Stimulated activated CD4-positive, alpha-beta T cell treated with anti-CD3 and anti-CD28 coated beads, Interleukin-15, amount 100 ng/mL, for 24 hours (primary cell): ENCODE measurements at places on chromosomes 11 and 22.
A peak's percentile ranks its signal among the peaks of the same experiment; 100 is the strongest.

- peak; percentile 62 for DNase-seq
Observed at GRCh38 chr11:63767565-63768236, 874 bp downstream of the ZFTA start.

DNA sequence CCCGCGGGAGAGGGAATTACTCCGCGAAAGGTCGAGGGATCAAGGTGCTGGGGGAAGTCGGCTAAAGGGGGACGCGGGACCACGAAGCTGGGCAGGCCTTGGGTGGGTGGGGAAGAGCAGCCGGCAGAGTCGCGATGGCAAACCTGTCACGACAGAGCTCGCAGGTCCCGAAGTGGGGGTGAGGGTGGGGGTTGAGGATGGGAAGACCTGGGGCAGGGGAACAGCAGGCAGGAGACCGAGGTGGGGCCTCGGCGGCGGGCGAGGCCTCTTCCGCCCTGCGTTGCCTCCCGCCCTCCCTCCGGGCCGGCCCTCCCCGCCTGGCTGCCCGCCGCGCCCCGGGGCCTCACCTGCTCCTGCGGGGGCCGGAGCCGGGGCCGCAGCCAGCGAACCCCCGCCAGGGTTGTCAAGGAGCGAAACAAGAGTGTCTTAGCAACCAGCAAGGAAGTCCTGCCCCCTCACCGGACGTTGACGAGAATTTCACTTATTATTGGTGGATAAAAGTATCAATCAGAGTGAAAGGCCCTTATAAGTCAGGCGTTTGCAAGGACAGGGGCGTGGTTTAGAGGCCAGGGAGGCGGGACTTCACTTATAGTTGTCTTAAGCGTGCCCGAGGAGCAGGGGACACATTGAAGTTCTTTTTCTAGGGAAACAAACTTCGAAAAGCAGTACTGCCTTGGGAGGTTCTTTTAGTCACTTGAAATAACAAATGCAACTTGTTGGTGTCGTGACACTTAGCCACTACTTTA is at the start of gene DNAL4:
Gene DNAL4 (minus strand): TSS at position 423 of the 746 bp plus-strand sequence. CDS start 11,412 bp downstream, outside the sequence.
- peak; percentile 94 for DNase-seq

DNA sequence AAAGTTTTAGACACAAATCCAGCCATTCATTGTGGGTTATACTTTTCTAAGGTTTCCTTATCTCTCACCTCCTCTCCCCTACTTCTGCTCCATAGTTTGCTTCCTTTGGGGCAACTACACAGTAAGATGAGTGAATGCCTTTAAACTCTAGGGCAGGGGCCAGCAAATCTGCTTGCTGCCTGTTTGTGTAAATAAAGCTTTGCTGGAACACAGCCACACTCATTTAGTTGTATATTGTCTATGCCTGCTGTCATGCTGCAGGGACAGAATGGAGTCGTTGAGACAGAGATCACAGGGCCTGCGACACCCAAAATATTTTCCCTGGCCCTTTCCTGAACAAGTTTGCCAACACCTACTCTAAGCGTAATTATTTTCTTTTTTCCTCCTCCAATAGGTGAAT is 58.7 kb downstream of the TECTA start:
- DNase-seq, result no peak

DNA sequence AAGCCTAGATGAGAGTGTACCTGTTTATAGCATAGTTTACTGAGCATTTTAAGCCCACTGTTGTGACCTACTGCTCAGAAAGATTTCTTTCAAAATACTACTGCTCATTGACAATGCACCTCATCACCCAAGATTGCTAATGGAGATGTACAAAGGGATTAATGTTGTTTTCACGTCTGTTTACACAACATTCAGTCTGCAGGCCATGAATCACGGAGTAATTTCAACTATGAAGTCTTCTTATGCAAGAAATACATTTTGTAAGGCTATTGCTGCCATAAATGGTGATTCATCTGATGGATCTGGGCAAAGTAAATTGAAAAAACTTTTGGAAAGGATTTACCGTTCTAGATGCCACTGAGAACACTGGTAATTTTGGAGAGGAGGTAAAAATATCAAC is 112.9 kb downstream of the KIF18A start:
- DNase-seq, result no peak

GRCh38 chr11:129530154-129530895 is 154.7 kb downstream of the BARX2 start:
- DNase-seq, result no peak

DNA sequence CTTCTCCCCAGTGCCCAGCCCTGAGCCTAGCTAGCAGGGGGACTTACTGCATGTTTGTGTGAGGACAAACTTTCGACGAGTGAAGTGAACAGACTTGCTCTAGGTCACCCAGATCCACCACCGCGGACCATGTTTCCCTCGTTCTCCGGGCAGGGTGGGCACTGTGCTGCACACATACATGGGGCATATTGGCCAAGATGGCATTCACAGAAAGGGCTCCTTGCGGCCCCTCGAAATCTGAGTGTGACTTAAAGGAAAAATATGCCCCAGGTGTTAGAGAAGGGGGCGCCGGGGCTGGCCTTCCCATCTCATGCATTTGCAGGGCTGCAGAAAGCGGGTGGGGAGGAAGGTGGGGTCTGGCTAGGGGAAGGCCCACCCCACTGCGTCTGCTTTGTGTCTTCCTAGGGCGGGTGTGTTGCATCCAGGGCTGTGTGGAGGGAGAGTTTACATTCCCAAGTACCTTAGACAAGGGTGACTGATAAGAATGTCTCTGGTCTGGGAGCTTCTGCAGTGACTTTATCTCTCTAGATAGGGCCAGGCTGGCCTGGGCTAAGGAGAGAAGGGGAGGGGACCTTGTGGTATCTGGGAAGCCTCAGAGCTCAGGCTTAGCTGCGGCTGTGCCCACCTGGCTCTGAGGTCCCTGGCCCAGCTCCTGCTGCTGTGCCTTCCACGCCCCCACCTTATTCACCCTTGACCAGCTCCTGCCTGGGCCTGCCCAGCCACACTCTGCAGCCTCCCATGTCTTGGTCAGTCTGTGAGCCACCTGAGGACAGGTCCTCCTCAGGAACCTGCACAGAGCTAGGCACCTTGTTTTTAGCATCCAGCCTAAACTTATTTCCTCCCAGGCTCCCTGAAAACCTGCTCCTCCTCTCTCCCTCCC is 45.8 kb downstream of the LRRC32 start:
- DNase-seq, result no peak

DNA sequence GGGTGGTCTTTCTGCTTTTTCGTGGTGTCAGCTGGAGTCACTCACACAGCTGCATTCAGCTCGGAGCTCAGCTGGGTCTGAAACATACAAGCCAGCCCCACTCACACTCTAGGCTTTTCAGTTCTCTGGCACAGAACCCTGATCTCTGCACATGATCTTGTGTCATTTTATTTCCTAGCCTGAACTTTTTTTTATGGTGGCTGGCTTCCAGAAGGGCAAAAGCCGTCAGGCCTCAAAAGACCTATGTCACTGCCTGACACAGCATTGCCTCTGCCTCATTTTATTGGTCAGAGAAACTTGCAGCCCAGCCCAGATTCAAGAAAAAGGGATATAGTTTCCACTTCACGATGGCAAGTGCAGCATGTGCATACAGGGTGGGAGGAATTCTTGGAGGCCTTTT is 117.8 kb downstream of the NTM start:
- no peak for DNase-seq

GRCh38 chr11:59898650-59899049 is 20.1 kb downstream of the OOSP3 start:
- DNase-seq, result no peak

- no peak for DNase-seq
Observed at GRCh38 chr11:64647019-64647779, 56.2 kb downstream of the SLC22A12 start.

DNA sequence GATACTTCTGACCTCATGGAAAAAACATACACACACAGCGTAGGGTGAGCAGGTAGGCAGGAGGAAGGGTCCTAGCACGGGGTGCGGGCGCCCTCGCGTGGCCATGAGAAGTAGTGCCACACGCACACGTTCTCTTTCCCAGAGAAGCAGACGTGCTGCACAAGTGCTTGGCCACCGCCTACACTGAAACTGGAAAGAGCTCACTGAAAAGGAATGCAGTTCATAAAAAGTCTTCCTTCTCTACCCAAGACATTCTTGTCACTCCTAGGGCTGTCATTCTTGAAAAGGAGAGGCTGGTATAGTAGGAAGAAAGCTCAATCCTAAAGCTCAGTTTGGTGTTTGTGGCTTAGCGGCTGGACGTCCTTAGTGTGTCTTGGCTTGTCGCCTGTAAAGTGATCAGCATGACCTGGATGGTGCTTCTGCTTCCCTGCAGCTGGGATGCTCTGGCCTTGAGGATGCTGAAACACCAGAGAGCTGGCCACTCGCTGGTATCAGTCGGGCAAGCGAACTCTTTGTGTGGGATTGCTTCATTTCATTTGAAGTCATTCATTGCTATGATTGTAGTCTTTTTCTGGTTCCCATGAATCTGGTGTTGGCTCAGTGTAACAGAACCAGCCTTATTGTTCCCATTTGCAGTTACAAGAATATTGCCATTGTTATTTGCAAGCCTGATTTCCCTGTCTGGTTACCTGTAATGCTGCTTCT is 303.8 kb downstream of the NTM start:
- DNase-seq, result peak; percentile 62

GRCh38 chr22:38510416-38510970 is 4.4 kb upstream of the DDX17 start:
- DNase-seq, result no peak

- DNase-seq, result no peak
Observed at GRCh38 chr11:102576350-102576749, 45.8 kb upstream of the MMP7 start.

DNA sequence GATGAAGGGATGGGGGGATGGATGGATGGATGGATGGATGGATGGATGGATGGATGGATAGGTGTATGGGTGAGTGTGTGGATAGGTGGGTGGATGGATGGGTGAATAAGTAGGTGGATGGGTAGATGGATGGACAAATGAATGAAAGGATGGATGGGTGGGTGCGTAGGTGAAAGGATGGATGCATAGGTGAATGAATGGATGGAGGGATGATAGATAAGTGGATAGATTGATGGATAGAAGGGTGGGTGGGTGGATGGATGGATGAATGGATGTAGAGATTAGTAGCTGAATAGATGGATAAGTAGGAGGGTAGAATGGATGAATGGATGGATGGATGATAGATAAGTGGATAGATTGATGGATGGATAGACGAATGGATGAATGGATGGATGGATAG is 152.7 kb downstream of the MN1 start:
- no peak for DNase-seq

DNA sequence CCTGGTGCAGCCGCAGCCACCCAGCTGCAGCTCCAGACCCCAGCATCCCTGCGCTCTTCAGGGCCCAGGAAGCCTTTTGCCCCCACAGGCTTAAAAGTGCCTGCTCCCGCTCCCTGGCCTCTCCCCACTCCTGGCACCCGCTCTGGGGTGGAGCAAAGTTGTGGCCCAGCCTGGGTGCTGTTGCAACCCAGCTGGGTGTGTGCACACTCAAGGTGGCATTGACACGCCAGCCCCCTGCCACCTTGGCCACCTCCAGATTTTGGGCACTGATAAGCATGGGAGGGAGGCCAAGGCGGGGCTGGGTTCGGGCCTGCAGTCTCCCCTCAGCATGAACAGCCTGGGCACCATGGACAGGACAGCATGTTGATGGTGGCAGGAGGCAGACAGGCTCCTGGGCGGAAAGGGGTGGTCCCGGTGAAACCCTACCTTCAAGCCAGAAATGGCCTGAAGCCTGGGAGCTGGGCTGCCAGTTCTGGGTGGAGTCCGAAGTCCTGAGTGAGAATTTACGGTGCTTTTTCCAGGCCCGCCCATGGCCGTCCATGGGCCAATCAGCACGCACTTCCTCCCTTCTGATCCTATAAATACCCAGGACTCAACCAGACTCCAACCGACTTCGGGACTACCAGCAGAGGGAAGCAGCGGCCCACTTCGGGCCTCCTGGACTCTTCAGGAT is 23.6 kb upstream of the RNASEH2C start:
- DNase-seq, result peak; percentile 25

DNA sequence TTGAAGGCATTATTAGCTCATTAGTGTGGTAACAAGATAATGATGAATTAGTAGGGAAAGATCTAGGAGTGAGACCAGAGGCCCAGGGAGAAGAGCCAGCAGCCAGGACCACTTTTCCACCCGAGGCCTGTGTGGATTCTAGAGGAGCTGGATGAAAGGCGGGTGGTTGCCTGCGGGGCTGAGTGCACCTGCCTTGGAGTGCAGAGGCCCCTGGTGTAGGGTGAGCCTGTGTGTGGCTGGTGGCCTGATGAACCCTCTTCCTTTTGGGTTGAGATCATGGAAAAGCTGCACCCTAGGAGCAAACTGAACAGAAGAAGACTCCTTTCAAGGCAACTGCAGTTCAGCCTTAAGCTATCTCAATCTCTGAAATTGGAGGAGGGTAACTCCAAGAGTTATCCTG is 5.9 kb upstream of the TP53AIP1 start:
- no peak for DNase-seq

DNA sequence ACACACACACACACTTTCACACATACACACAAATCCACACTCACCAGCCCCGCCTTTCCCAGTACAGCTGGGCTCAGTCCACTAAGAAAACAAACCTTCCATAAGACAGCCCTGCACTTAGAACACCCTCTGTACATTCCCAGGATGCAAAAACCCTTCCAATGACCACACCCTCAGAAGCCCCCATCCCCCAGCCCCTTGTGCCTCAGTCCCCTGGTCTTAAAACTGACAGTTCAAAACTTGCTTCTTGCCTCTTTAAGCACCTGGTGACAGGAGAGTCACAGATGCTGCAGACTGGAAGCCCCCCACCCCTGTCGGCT is 23.0 kb downstream of the APLNR start:
- DNase-seq, result no peak

DNA sequence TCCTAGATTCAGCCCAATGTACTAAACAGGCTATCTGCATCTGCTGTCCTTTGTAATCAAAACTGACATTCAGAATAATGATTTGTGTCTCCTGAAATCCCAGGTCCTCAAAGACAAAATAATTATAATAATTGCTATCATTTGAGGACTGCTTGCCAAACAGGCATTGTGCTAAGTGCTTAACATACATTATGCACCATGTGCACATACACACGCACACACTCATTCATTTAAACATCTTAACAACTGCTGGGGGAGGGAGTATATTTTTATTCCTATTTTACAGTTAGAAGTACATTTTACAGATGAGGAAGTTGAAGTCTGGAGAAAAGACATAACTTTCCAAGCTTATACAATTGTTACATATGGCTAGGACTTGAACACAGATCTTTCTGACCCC is 308.0 kb upstream of the ZC3H12C start:
- no peak for DNase-seq

- no peak for DNase-seq
Observed at GRCh38 chr11:126207896-126208295, 3.6 kb downstream of the RPUSD4 start.

GRCh38 chr22:39244496-39245129 is at the start of gene PDGFB:
PDGFB (minus strand) TSS chr22:39244982; CDS start chr22:39243963, 1,019 bp downstream.
- DNase-seq, result no peak

GRCh38 chr11:134543241-134543640 is 131.2 kb upstream of the B3GAT1 start:
- no peak for DNase-seq

- peak; percentile 37 for DNase-seq
Observed at GRCh38 chr22:19121631-19122142, 525 bp downstream of the DGCR2 start.

GRCh38 chr11:2186669-2187279 is 15.2 kb upstream of the TH start:
- peak; percentile 63 for DNase-seq

DNA sequence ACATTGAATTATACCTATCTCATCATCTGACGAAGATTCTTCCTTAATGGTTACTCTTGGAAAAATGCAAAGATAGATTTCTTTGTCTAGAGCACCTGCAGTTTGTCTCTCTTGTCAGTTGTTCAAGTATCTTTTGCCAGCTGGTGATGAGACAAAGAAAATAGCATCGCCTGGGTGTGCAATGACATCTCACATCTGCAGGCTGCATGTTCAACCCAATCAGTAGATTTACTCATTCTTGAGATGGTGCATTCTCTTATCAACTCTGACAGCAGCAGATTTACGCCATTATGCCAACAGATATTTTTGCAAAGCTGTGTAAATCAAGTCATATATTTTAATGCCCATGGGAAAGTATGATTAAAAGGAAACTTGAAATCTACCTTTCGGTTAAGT is 164.6 kb upstream of the PDGFD start:
- no peak for DNase-seq
